ENCODE measurements at places on chromosomes 4 and X.
A peak's percentile ranks its signal among the peaks of the same experiment; 100 is the strongest.

GRCh38 chr4:8252301-8253173 is 17.0 kb upstream of the HTRA3 start:
- no peak for DNase-seq

- DNase-seq = peak; percentile 31
Observed at GRCh38 chr4:182925298-182925757, 8.1 kb upstream of the DCTD start.

DNA sequence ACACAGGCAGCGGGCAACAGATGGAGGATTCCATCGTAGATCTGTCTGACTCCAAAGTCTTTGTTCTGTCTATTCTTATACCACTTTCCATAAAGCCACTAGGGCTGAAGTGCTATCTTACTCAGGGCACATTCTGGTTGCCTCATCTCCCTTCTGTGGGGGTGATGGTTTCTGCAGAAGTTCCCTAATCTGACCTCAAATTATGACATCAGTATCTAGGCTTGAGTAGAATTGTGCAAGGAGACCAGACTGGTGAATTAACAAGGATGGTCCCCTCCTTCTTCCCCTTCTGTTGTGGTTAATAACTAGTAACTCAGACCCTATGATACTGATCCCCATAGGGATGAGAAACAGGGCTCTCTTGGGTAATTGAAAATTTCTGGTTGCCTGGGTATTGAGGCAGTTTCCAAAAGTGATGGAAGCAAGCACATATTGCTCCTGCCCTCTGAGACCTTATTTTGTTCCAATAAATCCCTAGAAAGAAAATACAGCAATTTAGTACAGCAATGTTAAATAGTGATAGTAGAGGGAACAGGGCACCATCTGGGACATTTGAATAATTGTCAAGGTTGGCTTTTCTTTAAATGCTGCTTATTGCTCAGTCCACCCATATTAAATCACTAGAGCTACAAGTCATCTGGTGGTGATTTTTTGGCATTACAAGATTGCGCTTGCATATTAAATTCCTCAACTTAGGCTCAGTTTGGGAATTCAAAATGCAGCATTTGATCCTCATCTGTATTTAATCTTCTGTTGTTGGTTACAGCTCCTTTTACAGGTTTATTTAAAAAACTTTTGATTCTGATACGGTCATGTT is 57.3 kb upstream of the AP1S2 start:
- DNase-seq = no peak

GRCh38 chr4:82561786-82562563 is at the start of gene TMEM150C:
Gene TMEM150C (minus strand): TSS chr4:82561988. CDS start chr4:82504657, 57,331 bp downstream.
- DNase-seq = no peak

GRCh38 chrX:107827030-107827831 is 1.6 kb downstream of the MID2 start:
- no peak for DNase-seq

- no peak for DNase-seq
Observed at GRCh38 chr4:39045827-39046221, 13.6 kb upstream of the TMEM156 start.

DNA sequence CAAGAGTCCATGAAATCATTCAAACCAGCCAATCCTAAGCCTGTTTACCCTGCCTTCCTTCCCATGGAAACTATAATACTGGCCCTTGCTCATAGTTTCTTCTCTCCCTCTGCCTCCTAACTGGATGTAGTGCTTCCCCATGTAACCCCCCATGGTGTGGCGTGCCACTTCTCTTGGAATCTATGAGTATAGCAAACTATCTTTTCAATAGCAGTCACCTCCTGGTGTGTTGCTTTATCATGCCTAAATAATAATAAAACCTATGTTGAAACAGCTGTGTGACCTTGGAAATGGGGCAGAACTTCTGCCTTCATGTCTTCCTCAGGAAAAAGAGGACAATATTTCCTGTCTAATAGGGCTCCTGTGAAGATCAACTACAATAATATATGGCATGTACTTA is 234.8 kb upstream of the EDNRA start:
- DNase-seq = no peak

DNA sequence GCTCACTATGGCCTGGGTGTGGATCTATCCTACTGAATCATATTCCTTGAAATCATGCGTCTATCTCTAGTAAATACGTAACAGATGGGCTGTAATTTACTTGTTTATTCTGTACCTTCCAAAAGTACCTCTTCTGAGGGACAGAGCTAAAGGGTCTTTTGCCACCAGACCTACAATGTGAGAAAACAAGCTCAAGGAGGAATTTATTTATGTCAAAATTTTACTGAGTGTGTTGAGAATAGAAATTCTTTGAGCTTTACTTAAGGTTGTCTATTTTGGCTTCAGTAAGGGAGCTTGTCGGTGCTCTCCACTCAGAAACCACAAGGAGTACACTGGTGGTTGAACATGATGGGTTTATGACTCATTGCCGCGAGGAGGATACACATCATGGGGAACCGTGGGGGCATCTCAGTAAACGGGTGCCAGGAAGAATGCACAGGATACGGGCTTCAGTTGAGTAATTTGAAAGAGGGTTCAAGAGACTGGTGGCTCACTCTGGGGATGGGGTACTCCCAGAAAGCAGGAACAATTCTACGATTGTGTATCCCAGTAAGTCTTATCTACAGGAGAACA is 3.0 kb downstream of the ANK2 start:
- no peak for DNase-seq

DNA sequence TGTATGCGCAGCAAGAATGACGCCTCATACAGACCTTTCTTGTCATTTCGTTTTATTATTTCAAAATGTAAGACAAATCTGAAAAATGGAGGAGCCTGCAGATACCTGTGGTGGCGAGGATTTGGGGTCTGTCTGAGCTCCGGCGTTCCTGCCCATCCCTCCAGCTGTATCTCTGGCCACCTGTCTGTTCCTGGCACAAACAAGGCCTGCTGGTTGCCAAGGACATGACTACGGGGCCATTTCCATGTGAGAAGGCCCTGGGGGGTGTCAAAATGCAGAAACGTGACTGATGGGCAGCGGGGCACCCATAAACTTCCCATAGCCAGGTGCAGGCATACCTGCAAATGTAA is 591 bp upstream of the TSPAN7 start:
- DNase-seq = no peak

GRCh38 chrX:95350774-95351488 is 1333.7 kb upstream of the DIAPH2 start:
- DNase-seq = no peak

DNA sequence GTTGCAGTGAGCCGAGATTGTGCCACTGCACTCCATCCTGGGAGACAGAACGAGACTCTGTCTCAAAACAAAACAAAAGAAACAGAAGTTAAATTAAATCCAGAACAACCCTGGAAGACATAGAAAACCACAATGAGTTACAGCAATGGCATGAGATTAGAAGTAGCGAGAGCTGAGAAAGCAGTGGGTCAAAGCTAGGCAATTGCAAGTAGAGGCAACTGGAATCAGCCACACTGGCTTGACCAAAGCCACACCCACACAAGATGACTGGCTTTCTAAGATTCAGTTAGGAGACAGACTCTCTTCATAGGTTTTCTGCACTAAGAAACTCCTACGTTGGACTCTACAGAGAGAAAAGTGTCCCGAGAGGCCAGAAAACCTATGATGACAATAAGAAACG is 443.0 kb downstream of the GPM6A start:
- no peak for DNase-seq

- DNase-seq = no peak
Observed at GRCh38 chr4:84159762-84160161, 339.3 kb downstream of the NKX6-1 start.

DNA sequence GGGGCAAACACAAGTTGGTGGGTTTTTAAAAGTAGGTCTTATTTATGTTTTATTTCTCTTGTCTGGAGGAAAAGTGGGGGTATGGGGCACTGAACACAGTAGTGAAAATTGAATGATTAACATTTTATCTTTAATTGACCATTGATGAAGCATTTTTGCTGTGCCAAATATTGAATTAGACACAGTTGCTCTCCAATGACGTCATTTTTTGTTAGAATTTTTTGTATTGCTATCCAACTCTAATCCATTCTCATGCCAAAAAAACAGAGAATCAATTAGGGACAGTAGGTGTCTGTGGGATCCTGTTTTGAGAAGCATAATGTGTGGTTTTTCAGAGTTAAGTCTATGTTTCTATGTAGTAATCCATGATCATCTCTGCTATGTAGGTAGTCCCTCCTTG is 1032.8 kb downstream of the STPG2 start:
- DNase-seq = no peak

DNA sequence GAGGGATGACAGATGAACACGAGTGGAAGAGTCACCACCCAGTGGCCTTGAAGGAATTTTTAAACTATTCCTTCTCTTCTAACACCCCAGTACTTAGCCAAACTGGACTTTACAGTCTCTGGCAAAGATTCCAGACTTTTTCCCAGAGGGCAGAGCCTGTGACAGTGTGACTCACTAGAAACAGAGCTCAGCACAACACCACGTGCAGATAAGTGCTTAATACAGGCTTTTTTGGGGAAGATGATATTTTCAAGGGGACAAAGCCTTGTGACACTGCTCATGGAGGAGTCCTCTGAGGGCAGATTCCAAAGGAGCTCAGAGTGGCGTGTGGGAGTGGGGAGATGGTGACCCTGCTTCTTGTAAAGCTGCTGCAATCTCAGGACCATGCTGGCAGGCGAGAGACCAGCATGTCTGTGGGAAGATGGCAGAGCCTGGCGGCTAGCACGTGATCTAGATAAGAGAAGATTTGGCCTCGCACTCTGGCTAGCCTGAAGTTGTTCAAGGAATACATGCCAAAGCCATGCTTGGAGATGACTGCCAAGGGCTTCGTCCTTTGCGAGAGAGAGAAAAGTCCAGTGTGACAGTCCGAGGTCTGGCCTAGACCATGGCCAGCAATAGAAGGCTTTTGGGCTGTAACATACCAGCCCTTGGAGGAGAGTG is 2.4 kb downstream of the RAB33A start:
- DNase-seq = no peak

- no peak for DNase-seq
Observed at GRCh38 chrX:80388206-80388605, 32.0 kb upstream of the TENT5D start.

GRCh38 chr4:3136454-3136853 is 62.0 kb downstream of the HTT start:
- no peak for DNase-seq

DNA sequence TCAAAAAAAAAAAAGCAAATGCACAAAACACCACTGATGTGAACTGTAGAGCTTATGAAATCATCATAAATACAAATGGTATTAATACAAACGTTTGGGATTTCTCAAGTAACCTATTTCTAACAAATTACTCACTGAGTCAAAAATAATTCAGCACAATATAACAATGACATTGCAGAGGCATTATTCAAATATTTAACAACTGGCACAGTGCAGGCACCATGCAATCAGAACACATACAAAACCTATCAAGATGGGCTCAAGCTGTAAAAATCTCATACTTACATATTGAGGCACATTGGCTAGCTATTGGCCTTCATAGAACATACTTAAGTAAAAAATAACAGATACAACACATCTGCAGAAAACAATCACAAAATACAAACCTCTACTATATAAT is 81.1 kb downstream of the LRBA start:
- no peak for DNase-seq

GRCh38 chr4:161585011-161585410 is 578.8 kb downstream of the FSTL5 start:
- DNase-seq = no peak

DNA sequence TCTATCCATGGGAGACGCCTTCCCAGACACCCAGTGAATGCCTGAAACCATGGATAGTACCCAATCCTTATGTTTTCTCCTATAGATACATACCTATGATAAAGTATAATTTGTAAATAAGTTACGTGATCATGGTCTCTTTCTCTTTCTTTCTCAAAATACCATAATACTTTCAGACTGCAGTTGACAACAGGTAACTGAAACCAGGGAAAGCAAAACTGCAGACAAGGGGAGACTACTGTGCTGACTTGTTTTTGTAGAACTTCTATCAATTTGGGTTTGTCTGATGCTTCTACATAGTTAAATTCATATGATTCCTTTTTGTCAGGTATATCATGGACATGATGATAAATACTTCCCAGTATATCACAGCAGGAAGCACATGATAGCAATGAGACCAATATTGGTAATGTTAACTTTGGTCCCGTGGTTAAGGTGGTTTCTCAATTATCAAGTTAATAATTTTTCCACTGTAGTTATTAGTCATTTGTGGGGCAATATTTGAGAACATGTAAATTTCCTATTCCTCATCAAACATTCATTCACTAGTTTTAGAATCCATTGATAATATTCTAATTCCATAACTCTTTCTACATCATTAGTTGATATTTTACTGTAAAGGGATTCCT is 298.0 kb upstream of the TET2 start:
- DNase-seq = no peak

DNA sequence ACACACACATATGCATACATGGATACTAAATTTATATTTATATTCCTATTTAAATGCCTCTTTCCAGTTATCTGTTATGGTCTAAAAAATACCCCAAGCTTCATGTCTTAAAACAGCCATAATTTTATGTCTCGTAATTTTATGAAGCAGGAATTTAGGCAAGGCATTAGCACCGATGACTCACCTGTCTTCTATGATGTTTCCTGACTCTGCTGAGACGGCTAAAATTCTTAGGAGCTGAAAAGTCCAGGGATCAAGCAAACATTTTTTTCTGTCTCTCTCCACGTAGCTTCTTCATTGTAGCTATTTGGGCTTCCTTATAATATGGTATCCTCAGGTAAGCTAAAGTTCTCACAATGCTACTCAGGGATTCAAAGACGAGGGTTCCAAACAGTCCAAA is 930.3 kb downstream of the STIM2 start:
- no peak for DNase-seq

DNA sequence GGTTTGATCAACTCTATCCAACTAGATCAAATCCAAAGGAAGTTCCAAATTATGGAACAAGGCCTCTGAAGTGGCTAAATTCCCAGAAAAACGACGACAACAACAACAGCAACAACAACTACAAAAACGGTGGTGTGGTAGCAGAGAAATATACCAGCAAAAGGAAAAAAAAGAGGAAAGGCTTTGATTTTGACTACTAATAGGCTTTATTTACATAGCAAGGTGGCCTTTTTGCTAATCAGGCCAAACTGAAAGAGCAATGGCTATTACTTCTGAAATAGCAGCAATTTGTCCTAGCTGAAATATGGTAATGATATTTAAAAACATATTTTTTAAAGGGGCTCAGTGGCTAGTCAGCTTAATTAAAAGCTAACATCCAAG is 40.8 kb upstream of the TMPRSS11E start:
- no peak for DNase-seq

DNA sequence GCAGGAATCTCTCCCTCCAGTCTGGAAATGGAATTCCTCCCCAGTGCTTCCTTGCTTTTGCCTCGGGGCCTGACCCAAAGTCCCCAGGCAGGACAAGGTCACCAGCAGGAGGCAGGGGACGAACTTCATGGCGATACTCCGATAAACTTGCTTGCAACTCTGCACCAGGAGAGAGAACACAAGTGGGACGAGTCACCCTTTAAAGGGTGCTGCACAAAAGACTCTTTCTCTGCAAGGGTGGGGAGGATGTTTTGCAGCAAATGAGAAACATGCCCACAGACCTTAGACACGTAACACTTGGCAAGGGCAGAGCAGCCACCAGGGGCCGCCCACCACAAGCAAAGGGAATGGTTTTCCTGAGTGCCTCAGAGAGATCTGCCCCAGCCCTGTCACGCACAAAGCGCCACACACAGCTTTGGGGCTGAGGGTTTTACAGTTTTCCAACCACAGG is at the start of gene FGFBP2:
Gene FGFBP2, minus strand, starts transcription at position 175 of the 451 bp plus-strand sequence. Its CDS starts 46 bp downstream, at position 129.
- peak; percentile 51 for DNase-seq

All from effector CD8-positive, alpha-beta T cell (primary cell).